ENCODE measurements at places on chromosomes 1 and 21.

DNA sequence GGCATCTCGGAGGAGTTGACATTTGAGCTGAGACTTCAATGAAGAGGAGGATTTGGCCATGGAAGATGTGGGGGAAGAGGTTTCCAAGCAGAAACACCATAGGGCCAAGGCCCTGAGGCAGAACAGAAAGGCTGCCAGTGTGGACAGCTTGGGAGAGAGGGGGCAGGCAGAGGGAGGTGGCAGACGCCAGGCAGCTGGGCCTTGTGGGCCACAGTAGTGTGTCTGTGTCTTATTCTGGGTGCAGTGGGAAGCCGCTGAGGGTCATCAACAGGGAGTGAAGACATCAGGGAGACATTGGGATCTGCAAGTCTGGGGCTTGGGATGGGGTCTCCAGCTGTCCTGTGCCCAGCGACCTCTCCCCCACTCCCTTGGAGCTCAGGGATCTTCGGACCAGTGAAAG lies 96.8 kb downstream of the LACTBL1 start:
- no peak for DNase-seq

- no peak for DNase-seq
Measured at GRCh38 chr1:209587789-209588188, 4.3 kb downstream of the CAMK1G start.

GRCh38 chr1:108817016-108817415 lies 39.9 kb downstream of the AKNAD1 start:
- DNase-seq, result no peak

DNA sequence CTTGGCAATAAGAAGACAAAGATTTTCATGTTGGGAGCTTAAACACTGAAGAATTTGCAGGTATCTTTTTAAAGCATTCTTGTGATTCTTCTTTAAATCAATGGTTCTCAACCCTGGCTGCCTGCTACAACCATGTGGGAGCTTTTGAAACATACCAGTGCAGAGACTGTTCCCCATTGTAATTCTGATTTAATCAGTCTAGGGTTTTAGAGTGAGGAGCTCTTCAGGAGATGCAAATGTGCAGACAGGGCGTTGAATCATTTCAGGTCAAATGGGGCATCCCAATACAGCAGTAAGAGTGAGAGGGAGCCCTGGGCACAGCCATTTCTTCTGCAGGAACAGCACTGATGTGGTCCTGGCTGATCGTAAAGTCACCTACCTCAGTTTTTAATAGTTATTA lies 24.3 kb downstream of the KCNJ6 start:
- DNase-seq, result no peak

DNA sequence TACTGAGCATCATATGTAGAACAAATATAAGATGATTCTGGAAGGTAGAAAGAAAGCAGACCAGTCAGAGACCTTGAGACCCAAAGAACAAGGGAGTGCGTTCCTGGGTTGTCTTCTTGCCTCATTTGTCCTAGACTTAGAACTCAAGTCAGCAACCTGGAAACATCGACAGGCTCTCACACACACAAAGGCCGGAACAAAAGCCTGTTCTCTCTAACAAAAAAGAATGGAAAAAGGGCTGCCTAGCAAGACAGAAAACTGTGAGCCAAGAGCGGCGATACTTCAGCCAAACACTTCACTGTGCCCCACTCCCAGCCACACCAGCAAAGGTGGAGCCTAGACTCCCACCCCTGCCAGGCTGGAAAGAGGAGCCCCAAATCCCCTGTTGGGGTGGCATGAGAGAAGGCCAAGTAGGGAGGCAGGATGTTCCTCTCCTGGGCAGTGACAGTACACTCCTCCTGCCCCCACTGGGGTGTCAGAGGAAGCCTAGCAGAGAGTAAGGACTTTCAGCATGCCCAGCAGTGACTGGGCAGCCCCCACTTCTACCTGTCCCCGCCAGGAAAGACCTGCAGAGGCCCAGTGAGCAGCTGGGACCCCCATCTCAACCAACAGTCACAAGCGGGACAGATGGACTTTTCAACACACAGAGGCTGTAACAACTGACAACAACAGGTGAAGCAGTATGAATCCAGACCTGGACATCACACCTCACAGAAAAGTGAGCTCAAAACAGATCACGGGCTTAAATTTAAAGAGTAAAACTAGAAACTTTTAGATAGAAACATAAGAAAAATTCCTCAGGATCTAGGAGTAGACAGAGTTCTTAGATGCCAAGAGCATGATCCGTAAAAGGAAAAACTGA lies 33.0 kb downstream of the MRAP start:
- DNase-seq, result no peak

GRCh38 chr1:116476321-116476720 lies 94.5 kb downstream of the CD58 start:
- no peak for DNase-seq

DNA sequence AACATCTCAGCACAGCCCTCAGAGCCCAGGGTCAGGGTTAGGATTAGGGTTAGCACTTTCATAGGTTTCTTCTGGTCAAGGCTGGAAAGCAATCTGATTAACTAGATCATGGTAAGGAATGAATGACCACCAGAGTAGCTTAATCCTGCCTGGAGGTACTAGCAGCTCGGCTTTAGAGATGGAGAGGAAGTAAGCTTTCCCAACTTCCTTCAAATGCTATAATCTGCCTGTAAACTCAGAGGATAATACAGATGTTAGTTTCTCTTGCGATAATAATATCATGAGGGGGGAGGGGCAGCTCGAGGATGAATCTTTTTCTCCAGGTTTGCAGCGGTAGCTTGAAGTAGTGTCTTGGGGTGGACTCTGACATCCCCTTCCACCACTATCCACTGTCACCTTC lies 194.9 kb downstream of the HIVEP3 start:
- no peak for DNase-seq

DNA sequence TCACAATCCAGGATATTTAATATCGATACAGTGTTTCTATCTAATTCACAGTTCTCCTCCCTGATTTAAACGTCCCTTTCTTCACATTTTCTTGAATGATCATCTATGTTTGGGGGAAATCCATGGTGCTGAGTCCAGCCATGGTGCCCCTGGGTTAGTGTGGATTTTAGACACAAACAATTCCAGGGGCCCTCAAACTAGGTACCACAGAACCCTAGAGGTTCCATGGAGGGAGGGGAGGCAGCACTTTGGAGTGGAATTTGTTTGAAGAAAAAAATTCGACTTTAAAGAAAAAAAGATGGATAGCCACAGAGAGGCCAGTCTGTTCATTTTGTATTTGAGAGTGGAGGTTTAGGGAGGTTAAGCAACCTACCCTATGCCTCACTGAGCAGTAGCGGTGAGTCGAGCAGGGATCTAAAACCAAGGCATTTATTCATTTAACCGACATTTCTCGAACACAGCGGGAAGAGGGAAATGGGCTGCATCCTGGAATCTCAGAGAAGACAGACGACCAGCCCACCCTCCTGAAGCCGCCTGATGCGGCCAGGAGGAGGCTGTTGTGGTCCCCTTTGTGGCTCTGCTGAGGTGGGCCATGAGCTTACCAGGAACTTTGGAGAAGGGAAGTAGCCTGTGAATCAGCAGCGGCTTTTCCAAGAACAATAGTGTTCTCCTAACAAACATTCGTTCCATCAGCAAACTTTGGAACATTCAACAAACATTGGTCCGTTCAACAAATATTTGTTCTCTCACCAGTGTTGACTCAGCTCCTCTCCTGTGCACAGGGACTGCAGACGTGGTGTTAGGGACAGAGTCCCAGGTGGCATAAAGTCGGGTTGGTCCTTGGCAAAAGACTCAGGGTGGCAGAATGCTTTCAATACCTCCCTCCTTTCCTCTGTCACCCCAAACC lies 103.5 kb upstream of the ZBTB40 start:
- no peak for DNase-seq

DNA sequence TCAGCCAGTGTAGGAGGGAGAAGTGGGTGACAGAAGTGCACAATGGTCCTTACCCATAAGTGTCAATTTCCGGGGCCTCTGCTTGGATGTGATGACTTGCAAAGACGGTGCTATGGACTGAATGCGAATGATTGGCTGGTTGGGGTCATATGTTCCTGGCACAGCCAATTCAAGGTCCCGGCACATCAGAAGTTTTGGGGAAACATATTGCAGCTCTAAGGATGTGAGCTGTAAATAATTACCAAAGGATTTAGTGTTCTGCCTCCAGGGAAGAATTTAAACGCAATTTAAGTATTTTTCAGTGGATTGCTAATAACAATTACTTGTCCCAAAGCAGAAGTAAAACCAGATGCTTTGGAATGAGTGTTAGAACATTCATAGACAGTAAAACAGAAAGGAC lies 26.9 kb upstream of the EXOSC10 start:
- no peak for DNase-seq

DNA sequence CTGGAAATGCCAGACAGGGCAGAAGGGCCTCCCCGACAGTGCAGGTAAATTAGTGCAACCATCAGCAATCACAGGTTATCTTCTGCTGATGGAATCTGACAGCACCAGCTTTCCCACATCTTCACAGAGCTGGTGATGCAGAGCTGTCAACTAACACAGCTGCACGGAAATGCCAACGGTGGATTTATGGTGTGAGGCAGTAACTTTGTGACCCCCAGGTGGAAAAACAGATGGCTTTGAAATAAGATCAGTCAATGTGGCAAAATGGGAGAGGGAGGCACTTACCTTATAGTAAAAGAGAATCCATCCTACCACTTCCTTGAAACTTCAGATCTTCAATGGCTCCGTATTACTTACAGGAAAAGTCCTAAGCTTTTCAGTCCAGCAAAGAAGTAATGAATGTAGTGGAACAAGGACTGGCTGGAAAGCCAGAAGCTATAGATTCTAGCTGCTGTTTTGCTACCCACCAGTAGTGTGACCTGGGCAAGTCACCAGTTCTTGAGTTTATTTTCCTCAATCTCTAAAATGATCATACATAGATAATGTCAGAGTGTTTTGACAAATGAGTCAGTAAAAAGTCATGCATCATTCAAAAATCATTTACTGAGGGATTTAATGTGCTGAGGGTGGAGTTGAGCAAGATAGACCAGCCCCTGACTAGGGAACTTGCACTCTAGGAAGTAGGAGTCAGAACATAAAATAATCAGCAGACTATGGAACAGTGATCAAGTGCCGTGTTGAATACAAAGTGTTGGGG lies 245.7 kb upstream of the JUN start:
- no peak for DNase-seq

DNA sequence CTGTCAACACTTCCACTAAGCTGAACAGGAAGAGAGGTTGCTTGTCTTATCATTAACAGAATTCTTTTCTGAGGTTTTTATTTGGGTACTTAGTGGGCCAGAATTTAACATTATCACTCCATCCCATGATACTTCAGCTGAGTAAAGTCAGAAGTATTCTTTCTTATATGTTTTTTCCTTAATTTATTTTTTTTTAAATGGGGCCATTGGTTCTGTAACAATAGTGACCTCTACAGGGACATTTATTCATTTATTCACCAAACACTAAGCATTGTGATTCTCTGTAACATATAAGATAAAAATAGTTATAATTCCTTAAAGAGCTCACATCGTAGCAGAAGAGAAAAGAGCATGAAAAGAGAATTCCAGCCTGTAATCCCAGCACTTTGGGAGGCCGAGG lies 9.8 kb downstream of the GREM2 start:
- DNase-seq, result no peak

DNA sequence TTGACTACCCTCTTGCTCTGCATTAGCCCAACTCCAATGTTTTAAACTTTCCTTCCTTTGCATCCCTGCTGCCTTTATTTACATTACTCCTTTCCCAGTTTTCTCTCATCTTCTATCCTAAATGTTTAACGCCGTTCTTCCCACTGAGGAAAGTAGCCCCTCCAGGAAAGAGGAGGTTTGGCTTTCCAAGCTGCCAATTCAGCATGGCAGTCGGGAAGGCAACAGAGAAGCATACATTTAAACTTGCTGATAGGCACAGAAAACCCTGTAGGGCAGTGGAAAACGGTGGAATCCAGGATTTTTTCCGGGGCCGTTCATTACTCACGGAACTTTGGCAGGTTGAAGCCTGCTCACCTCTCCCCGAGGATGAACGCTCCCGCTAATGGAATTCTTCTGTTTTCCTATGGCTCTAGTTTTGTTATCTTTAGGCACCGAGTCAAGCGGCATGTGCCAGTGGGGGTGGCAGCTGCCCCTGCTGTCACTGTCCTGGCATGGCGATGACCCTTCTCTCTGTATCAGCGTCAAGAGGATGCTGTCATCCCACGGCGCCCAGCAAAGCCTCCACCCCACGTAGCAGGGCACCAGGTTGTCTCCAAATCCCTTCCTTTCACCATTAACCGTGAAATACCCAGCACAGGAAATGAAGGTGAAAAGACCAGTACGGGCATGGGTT lies 48.3 kb downstream of the ZBTB18 start:
- no peak for DNase-seq
